ENCODE measurements at places on chromosomes 1 and 21.

- no peak for DNase-seq
These were observed 8.2 kb downstream of the PTPRC start for GRCh38 chr1:198647055-198647454.

GRCh38 chr1:82879701-82880305 is 1079.1 kb downstream of the ADGRL2 start:
- DNase-seq, result no peak

GRCh38 chr1:54570161-54570560 is 22.1 kb downstream of the ACOT11 start:
- no peak for DNase-seq

DNA sequence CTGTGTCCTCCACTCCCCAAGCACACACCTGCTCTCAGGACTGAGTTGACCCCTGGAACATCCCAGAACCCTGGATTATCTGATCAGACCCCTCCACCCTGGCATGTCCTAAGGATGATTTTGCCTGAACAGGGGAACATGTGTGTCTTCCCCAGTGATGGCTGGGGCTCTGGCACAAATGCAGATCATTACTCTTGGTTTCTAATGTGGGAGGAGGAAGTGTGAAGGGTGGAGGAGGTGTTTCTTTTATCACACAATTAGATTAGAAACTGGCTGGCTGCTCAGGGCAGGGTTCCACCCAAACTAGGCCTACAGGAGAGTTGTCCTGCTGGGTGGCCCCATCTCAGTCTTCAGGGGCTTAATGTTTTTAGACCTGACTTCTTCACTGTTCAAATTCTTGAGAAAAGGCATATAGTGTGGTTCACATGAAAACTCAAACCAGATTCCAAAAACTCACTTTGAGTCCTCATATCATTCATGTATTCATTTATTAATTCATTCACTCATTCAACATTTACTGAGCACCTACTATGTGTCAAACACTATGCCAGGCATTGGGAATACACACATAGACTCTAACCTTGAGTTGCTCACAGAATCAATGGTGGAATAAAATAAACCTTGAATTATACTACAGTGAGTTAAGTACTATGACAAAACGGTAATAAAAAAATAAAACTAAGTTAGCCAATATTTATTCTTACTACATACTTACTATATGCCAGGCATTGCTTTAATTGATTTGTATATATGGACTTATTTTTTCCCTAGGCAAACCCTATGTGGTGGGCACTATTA is 221.8 kb upstream of the JUN start:
- no peak for DNase-seq

- DNase-seq, result no peak
These were observed 115.9 kb downstream of the FGGY start for GRCh38 chr1:59412718-59413326.

DNA sequence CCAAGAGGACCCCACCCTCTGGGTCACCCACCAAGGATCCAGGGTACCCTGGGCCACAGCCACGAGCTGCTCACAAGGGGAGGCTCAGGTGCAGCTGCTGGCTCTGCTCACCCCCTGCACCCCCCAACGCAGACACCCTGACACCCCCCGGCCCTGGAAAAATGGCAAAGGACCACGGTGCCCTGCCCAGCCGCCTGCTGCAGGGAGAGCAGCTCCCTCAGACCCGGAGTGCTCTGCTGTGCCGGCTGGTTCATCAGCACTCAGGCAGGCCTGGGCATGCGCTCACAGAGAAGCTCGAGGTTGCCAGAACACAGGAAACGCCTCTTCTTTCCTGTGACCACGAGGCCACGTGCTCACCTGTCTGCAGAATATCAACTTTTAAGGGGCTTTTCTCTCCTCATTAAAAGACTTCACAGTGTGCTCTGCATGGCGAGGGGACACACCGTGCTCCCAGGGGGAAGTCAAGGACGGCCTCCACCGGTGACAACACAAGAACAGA is 4.3 kb upstream of the C1QTNF12 start:
- DNase-seq, result peak; percentile 77

DNA sequence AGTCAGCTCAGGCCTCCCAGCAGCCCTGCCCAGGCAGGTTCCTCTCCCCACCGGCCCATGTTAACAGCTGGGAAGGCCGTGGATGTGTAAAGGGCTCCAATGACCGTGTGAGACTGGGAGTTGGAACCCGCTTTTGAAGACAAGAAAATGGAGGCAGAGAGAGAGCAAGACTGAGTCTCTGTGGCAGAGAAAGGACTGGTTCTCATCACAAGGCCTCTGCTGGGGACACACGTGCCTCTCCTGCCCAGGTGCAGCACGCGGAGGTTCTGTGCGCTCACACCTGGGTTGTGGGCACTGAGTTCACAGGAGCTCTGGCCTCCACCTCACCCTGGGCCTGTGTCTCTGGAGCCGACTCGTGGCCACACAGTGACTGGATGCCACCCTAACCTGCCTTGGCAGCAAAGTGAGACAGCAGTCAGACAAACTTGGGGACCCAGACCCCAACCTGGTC is 27.0 kb downstream of the RUNX3 start:
- no peak for DNase-seq

DNA sequence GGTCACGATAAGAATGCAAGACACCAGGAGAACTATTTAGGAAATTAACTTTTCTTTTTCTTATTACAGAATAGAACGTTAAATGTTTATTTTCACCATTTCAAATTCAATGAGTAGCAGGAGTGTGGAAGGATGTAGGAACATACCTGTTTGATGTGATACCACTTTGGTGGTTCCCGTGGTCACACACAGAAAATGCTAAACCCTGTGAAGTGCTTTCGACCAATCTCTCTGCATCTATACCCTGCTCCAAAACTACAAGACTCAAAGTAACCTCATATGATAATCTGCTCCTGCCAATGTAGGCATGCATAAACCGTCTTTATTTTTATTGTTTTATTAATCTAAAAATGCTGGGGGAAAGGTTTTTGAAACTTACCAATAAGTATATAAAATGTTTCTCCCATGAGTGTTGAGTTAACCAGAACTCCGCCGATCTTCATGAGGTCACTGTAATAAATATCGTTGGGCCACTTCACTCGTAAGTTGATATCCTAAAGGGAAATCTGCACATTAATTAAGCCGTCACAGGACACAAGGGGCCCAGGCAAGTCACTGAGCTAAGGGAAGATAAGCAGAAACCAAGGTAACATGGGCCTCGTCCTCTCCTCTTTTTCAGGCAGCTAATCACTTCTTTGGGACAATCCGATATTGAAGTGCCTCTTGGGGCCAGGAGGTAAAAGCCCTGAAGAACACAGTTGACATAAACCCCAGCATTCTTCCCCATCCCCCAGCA is 60.6 kb downstream of the SIM2 start:
- no peak for DNase-seq

DNA sequence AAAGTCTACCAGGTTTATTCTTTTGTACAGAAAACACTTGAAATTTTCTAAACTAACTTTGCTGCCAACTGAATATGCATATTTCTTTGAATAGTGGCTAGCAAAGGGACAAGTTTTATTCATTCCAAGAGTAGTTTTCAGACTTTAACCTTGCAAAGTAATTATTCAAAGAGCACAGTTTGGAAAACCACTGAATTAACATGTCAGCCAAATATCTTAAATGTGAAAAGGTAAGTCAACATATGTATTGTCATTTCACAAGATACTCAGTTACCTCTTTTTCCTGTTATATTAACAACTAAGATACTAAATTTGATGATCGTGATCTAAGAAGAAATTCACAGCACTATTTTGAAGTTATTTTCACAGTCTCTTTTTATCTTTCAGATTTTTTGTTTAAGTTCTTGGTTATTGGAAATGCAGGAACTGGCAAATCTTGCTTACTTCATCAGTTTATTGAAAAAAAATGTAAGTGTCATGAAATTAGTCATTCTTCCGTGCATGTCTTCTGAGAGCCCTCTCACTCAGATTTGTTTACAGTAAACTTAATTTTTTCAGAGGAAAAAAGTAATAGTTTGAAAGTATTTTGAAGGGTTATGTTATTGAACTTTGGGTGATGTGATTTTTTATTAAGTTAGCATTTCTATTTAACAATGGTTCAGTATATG is 15.3 kb downstream of the RAB4A start:
- DNase-seq, result no peak

GRCh38 chr1:168553680-168554553 is 10.1 kb upstream of the XCL2 start:
- no peak for DNase-seq

- no peak for DNase-seq
These were observed 34.1 kb upstream of the C1orf21 start for GRCh38 chr1:184352776-184353175.

DNA sequence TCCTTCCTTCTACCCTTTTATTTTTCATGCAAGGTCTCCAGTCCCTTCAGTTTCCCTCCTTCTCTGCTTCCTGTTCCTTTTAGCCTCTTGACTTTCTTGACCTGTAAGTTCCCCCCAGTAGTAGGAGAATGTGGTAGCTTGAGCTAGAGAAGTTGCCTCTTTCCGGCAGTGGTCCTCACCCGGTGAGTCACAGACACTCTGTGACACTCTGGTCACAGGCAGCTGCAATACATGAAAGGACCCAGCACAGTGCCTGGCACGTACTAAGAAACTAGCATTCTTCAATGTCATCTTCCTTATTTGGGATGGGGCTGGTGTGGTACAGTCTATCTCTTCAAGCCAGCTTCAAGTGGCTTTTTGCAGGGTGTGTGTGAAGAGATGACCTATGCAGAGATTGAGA is 16.0 kb downstream of the PFKFB2 start:
- no peak for DNase-seq

DNA sequence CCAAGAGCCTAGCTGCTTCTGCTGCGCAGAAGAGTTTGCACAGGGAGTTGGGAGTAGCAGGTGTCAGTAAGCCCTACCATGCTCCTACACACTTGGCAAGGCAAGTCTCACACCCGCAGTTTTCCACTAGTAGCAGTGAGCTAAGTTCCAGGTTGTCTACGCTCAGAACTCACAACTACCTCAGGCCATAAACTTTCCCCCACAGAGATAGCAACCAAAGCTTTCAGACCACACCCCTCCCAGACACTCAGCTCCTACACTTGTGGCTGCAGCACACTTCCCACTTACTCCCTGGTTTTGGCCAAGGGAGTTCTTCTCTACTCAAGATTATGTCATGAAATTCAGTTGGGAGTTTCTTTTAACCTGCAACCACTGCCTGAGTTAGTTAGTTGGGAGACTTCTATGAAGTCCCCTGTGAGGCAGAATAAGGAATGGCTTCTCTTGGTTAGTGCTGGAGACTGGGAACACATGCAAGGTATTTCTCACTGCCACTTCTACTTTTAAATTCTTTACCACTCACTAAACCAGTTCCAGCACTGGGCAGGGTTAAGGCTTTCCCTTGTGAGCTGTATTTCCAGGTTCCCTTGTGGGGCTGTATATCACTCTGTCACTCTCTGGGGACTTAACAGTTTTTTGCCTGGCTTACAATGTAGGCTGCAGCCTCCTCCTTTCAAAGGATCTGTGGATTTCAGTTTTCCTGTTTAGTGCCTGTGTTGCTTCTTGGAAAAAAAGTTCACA is 18.3 kb upstream of the MAB21L3 start:
- DNase-seq, result no peak

DNA sequence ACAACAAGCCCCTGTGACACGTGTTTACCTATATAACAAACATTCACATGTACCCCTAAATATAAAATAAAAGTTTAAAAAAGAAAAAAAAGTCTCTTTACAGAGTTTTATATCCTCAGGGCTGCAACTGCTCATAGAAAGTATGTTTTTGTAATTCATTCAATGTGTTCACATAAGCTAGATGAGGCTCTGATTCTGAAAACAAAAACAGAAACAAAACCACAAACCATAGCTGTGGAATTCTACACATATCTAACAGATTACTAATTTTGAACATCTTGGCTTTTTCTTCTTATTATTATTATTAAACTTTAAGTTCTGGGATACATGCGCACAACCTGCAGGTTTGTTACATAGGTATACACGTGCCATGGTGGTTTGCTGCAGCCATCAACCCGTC is 579.6 kb upstream of the ZRANB2 start:
- no peak for DNase-seq

- no peak for DNase-seq
These were observed 418 bp downstream of the IFI44L start for GRCh38 chr1:78620666-78621065.

DNA sequence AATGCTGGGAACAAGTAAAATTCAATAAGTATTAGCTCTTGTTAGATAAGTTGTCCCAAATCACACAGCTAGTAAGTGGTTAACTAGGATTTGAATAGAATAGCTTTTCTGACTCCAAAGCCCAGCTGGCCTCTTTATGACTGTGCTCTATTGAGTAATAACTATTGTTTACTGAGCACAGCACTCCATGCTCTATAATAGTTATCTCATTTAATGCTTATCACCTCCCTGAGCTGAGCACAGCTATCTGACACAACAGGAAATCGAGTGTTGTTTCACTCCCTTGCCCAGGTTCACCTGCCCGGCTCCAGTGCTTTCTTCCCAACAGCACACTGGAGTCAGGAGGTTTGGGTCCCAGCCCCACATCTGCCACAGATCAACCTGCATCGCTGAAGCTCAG is 38.8 kb upstream of the STMN1 start:
- DNase-seq, result no peak

GRCh38 chr1:154775621-154776605 is 94.2 kb downstream of the KCNN3 start:
- DNase-seq, result no peak

GRCh38 chr1:38296047-38296446 is 249.5 kb upstream of the POU3F1 start:
- DNase-seq, result no peak

GRCh38 chr1:67264899-67265298 is 42.8 kb upstream of the IL12RB2 start:
- DNase-seq, result no peak

GRCh38 chr1:93576346-93576745 is 105.3 kb downstream of the BCAR3 start:
- DNase-seq, result no peak

DNA sequence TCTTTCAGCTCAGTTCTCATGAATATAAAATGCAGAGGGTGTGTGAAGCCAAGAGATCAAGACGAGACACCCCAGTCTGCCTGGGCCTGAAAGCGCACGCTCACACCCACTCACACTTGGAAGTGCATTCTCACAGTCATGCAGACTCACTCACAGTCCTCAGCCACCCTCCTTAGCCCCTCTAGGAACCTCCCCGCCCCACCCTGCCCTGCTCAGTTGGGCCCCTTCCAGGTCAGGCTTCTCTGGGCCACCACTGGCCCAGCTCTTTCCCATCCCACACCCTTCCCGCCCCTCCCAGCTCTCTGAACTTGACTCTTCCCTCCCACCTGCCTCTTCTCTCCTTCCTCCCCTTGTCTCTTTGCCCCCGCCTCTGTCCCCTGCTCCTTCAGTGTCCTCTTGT is 93.8 kb downstream of the EPHB2 start:
- DNase-seq, result no peak

GRCh38 chr1:4734791-4735190 is 80.4 kb downstream of the AJAP1 start:
- DNase-seq, result peak; percentile 16

Measured in NCI-H2171 (cell line).